ENCODE measurements at places on chromosomes 12 and 14.

GRCh38 chr12:119683413-119683812, 15.5 kb downstream of the PRKAB1 start:
- no peak for DNase-seq

DNA sequence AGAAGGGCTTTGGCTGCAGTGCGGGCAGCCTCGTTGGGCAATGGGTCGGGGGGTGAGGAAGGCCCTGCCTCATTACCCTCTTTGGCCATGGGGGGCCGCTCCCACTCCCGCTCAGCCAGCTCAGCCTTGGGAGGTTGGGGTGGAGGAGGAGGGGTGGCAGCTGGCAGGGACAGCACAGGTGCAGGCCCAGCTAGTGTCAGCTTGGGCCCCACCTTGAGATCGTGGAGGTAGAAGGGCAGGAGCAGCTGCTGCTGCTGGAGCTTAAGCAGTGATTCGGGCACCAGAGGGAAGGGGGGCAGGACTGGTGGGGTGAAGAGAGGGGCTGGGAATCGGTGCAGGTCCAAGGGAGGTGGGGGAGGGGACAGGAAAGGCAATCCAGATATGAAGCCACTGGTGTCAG, 26.0 kb downstream of the ZFHX2 start:
- DNase-seq, result no peak

DNA sequence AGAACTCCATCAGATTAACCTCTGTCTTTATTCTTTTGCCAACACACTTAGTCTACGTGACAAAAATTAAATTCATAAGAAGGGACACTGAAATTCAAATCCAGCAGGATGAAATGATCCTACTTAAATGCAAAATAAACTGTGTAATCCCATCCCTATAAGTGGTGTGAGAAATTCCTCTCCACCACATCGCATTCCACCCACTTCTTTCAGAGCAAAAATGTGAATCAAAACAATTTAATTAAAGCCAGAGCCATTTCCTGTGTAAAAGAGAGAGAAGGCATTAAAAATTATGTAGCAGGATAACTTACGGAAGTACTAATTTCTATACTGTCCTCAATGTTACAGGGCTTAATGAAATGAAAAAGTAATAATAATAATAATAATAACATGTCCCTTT, 844.3 kb downstream of the GALC start:
- no peak for DNase-seq

GRCh38 chr12:108193917-108194316, 64.8 kb downstream of the WSCD2 start:
- no peak for DNase-seq

DNA sequence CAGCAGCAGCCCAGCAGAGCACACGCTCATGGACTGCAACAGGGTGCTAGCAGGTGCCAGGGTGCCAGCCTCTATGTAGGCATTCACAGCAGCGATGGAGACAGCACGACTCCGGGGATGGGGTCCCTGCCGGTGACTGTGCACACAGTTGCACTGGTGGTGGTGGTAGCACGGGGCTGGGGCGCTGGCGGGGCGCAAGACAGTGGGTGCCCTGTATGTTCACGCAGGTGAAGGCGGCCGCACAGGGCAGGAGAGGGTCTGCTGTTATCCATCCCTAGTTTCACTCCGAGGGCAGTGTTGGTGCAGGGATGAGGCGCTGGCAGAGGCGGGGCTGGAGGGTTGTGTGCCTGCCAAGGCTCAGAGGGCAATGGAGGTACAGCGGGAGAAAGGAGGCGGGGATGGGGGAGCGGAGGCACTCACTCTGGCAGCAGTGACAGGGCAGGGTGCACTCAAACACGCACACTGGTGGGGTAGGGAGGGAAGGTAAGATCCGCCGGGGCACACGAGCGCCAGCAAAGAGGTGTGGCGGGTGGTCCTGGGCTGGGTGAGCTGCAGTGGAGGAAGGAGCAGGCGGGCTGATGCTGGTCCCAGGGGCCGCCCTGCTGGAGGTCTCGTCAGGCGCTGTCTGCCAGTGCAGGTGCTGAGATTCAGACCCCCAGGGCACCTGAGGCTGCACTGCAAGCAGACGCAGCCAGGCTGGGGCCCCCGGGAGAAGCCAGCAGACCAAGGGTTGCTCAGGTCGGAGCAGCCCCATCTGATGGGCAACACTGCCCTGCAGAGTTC, 76.7 kb downstream of the GALC start:
- no peak for DNase-seq

GRCh38 chr14:36519431-36520321, at the start of gene NKX2-1:
NKX2-1 (minus strand) TSS chr14:36520232; CDS start chr14:36520129, 103 bp downstream.
- no peak for DNase-seq

- no peak for DNase-seq
Observed at GRCh38 chr12:120094485-120094884, 22.1 kb downstream of the RAB35 start.

DNA sequence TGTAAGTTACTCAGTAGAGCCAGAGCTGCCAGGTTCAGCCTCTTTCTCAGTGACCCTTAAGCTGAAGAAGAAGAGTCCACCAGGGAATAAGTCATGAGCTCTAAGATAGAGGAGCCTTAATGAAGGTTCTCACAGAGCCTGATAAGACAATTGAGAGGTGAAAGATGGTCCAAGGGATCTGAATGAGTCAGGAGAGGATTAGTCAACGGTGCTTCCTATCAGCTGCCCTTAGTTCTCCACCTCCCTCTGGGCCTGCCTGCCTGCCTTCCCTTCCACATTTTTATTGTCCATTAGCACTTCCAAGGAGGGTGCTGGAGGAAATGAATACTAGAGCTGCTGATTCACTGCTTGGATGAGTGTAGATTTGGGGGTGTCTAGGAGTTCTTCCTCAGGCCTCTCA, 161.7 kb upstream of the RMST start:
- DNase-seq, result no peak

DNA sequence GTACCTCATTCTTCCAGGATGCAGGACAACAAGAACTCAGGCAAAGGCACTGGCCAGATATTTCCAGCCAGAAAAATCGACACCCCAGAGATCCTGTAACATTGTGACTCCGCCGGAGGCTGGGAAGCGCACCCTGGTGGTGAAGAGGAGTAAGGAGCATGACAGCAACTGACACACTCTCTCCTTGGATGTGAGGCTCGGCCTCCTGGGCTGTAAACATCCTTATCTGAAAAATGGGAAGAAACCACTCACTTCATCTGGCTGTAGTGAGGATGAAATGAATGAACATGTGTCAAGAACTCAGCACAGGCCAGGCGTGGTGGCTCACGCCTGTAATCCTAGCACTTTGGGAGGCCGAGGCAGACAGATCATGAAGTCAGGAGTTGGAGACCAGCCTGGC, 27.5 kb downstream of the TCHP start:
- no peak for DNase-seq

DNA sequence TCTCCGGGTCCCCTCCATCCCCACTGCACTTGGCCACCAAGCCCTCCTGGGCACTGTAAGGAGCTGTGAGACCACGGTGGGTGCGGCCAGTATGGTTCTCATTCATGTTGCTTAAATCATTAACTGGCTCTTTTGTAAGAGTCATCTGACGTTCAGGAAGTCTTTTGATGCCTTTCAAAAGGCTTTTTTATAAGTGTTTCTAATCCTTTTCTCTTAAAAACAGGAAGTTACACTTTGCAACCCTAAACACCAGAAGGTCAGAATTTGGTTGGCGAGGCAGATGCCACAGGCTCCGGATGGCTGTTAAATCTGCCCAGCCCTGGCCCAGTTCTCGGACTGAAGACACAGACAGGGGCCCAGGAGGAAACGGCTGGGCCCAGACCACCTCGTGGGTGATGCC, 26.1 kb upstream of the DIO3 start:
- DNase-seq, result no peak

Data from stimulated activated CD8-positive, alpha-beta memory T cell treated with anti-CD3 and anti-CD28 coated beads, Interleukin-2, amount 100 ng/mL, for 48 hours (primary cell).